Activated naive CD4-positive, alpha-beta T cell treated with anti-CD3 and anti-CD28 coated beads for 36 hours (primary cell): ENCODE measurements at places on chromosomes 1 and 21. TPM values are rescaled to one million over a fixed set of nuclear protein-coding genes. Genes with fewer than 3 reads are reported as not detected.
A peak's percentile ranks its signal among the peaks of the same experiment; 100 is the strongest.

CASQ2 gene
- not detected for total RNA-seq

KCNE2 gene
- total RNA-seq = not detected

CNTN2 gene
- not detected for total RNA-seq

LHX8 gene
- total RNA-seq = not detected

ANGPTL3 gene
- not detected for total RNA-seq

GRCh38 chr1:209643285-209644020 lies 8.8 kb downstream of the LAMB3 start:
- no peaks in the 10 kb centered on the region for H3K27me3 ChIP-seq
- peaks cover 3% of the 10 kb centered on the region for H3K4me1 ChIP-seq
- no peaks in the 10 kb centered on the region for H3K36me3 ChIP-seq
- no peak for DNase-seq
- no peak overlapping the region for H3K27ac ChIP-seq

GRCh38 chr1:77664939-77665516 lies 17.4 kb downstream of the ZZZ3 start:
- H3K4me1 ChIP-seq = peaks cover 56% of the 10 kb centered on the region
- no peaks in the 10 kb centered on the region for H3K27me3 ChIP-seq
- no peak overlapping the region for H3K4me3 ChIP-seq
- peak overlapping the region; percentile 63 for H3K27ac ChIP-seq
- no peak for DNase-seq

- H3K4me3 ChIP-seq = no peak overlapping the region
- H3K4me1 ChIP-seq = no peaks in the 10 kb centered on the region
- DNase-seq = no peak
Measured at GRCh38 chr1:7524341-7525337, 246.5 kb upstream of the VAMP3 start.

DNA sequence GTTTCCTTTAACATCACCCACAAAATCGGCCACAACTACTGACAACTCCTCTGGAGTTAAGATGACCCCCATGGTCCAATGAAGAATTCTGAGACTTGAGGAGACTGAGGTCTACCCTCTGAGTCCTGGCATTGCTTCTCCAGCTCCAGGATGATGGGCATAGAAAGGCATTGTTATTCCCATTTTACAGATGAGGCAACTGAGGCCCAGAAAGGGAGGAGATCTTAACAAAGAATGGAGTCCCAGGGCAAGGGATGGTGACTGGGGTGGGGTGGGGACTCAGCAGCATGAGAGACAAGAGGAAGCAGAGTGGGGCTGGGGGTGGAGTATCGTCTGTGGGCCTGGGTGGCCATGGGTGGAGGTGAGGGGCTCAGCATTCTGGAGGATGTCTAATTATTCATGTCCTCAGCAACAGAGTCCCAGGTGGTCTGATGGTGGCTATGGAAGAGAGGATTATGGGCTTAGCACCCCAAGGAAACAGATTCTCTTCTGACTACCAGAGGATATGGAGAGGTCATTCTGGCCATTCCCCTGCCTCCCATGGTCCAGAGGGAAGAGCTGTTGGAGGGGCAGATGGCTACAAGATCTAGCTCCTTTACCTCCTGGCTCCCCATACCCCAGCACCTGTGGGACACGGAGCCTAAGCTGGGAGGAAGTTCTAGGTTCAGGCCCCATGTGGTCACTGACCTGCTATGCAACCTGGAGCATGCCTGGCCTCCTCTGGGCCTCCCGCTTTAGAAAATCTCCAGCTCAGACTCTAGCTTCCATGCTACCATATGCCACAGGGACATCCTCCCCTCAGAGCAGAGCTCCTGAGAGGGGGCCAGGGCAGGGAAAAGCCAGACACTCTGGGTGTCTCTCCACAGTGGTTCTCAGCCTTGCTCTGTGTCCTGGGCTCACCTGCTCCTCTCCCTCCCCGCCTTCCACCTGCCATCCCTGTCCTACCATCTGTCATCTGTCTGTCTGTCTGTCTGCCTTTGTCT lies 37.4 kb upstream of the DMBX1 start:
- peaks cover 52% of the 10 kb centered on the region for H3K27me3 ChIP-seq
- H3K36me3 ChIP-seq = no peaks in the 10 kb centered on the region
- H3K4me3 ChIP-seq = no peak overlapping the region
- H3K27ac ChIP-seq = no peak overlapping the region

GRCh38 chr1:205715628-205716027 lies 34.4 kb downstream of the NUCKS1 start:
- peaks cover 34% of the 10 kb centered on the region for H3K36me3 ChIP-seq
- no peak for DNase-seq
- no peak overlapping the region for H3K4me3 ChIP-seq
- peaks cover 47% of the 10 kb centered on the region for H3K4me1 ChIP-seq

DNA sequence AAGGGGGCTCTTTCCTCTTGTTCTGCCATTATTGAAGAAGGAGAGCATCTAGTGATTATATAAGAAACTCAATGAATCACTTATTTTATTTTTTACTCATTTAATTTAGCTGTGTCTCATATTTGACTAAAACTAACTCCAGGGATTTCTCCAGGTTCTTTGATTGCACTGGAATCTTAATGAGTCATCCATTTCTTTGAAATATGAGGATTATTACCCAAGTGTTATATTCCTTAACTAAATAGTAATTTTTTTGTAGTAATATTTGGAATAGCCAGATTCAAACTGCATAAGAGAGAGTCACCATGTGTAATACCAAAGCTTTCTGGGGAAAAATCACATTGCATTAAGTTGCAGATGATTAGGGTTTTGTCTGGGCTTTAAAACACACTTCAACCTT lies 59.5 kb downstream of the NTMT2 start:
- H3K27ac ChIP-seq = no peak overlapping the region
- peaks cover 2% of the 10 kb centered on the region for H3K36me3 ChIP-seq
- no peak for DNase-seq
- peaks cover 5% of the 10 kb centered on the region for H3K27me3 ChIP-seq
- no peaks in the 10 kb centered on the region for H3K4me1 ChIP-seq

DNA sequence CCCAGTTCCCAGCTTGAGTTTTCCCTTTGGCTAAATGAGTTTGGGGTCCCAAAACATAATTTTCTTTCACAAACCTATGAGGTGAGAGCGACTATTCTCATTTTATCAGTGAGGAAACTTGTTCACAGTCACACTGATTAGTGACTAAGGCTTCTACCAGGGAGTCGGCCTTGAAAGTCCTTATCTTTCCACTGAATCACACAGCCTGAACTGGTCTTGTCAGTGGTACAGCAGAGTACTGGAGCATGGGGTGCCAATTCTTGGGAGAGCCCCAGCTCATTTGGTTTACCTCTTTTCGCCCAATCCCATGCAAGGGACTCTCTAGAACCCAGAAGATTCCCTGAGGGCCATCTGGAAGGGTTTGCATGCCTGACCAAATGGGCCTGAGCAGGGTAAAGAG lies 16.9 kb downstream of the HSD3B2 start:
- H3K36me3 ChIP-seq = no peaks in the 10 kb centered on the region
- DNase-seq = no peak
- no peaks in the 10 kb centered on the region for H3K4me1 ChIP-seq
- no peak overlapping the region for H3K4me3 ChIP-seq
- no peak overlapping the region for H3K27ac ChIP-seq

DNA sequence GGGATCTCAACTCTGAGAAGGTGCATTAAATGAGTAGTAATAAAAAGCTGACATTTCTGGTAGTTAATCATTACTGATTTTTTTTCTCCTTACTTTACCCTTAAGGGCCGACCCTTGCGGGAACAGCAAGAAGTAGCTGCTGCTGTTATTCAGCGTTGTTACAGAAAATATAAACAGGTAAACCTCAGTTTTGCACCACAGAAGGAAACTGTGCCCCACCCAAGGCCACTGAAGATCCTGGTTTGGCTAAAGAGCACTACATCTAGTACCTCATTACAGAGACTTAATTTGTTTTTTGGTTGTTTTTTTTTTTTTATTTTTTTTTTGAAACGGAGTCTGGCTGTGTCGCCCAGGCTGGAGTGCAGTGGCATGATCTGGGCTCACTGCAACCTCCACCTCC lies 23.5 kb upstream of the VAMP3 start:
- no peaks in the 10 kb centered on the region for H3K36me3 ChIP-seq
- H3K27me3 ChIP-seq = no peaks in the 10 kb centered on the region
- no peak for DNase-seq
- H3K27ac ChIP-seq = no peak overlapping the region

GRCh38 chr1:45543581-45544417 lies 6.8 kb upstream of the AKR1A1 start:
- H3K4me3 ChIP-seq = peak overlapping the region; percentile 25
- no peaks in the 10 kb centered on the region for H3K36me3 ChIP-seq
- peak overlapping the region; percentile 74 for H3K27ac ChIP-seq
- H3K4me1 ChIP-seq = peaks cover 34% of the 10 kb centered on the region
- peak; percentile 90 for DNase-seq

DNA sequence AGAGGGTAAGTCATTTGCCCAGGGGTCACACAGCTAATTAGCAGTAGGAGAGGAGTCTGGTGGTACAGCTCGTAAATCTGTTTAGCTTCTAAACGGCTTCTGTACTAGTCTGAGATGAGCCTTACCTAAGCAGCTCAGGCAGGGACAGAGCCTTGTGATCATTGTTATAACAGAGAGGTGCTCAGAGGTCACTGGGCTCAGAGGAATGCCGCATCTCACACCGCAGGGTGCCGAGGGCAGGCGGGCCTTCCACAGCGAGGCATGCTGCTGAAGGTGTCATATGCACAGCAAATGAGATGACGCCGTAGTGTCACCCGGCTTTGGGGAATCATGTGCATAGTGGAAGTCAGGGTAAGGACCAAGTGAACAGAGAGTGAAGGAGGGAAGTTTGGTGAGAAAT lies 305.2 kb upstream of the FMN2 start:
- no peaks in the 10 kb centered on the region for H3K36me3 ChIP-seq
- H3K27ac ChIP-seq = no peak overlapping the region
- no peak overlapping the region for H3K4me3 ChIP-seq
- H3K27me3 ChIP-seq = no peaks in the 10 kb centered on the region
- no peaks in the 10 kb centered on the region for H3K4me1 ChIP-seq
- no peak for DNase-seq

GRCh38 chr1:30984165-30984889 lies 75.8 kb upstream of the SDC3 start:
- no peak overlapping the region for H3K4me3 ChIP-seq
- no peaks in the 10 kb centered on the region for H3K27me3 ChIP-seq
- H3K27ac ChIP-seq = no peak overlapping the region
- DNase-seq = no peak

- no peak for DNase-seq
- peaks cover 8% of the 10 kb centered on the region for H3K36me3 ChIP-seq
- peak overlapping the region; percentile 23 for H3K27ac ChIP-seq
- no peak overlapping the region for H3K4me3 ChIP-seq
- no peaks in the 10 kb centered on the region for H3K27me3 ChIP-seq
- H3K4me1 ChIP-seq = no peaks in the 10 kb centered on the region
Measured at GRCh38 chr1:95021119-95021518, 51.6 kb downstream of the ALG14 start.
